ENCODE measurements at places on chromosomes 5 and 9.

DNA sequence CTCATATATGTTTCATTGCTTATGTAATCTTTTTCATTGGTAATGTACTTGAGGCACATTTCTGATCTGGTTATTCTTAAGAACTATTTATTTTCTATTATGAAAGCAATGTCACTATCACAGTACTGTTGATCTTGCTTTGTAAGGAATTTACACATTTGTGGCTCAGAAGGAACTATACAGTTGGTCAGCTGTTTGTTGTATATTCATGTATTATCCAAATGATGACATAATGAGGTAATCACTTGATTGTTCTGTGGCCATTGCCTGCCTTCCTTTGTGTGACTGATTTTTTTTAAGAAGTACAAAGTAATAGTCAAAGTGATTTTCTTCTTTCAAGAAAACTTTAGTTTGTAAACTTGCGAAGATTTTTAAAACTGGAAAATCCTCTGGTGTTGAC, 399.9 kb downstream of the TMEM161B start:
- DNase-seq, result no peak

- no peak for DNase-seq
Observed at GRCh38 chr9:108640230-108640629, 215.6 kb downstream of the ACTL7B start.

DNA sequence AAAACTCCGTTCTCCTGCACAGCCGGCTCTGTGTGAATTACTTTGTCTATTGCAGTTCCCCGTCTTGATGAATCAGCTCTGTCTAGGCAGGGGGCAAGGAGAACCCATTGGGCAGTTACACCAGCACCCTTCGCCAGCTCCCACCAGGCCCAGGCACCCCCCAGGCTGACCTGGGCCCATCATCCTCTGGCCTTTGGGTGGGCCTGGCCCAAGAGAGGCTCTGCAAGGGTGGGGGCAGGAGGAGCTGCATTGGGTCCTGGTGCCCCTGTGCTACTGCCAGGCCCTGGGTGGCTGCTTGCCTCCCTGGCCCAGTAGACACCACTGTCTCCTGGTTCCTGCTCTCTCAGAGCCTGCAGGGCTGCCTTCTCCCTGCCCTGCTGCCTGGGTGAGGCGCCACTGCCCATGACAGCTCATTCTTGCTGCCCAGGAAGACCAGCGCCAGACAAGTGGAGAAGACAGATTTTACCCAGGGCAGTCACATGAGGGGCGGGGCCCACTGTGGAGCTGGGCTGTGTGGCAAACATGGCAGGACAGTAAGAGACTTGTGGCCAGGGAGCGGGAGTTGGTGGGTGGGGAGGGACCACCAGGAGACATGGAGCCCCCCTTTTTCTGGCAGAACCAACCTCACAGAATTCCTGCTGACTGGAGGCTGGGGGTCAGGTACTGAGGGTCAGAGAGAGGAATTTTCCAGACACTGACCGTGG, 67.2 kb downstream of the MRPL36 start:
- DNase-seq, result no peak

- DNase-seq, result no peak
Observed at GRCh38 chr5:90866333-90866732, 307.7 kb downstream of the ADGRV1 start.

DNA sequence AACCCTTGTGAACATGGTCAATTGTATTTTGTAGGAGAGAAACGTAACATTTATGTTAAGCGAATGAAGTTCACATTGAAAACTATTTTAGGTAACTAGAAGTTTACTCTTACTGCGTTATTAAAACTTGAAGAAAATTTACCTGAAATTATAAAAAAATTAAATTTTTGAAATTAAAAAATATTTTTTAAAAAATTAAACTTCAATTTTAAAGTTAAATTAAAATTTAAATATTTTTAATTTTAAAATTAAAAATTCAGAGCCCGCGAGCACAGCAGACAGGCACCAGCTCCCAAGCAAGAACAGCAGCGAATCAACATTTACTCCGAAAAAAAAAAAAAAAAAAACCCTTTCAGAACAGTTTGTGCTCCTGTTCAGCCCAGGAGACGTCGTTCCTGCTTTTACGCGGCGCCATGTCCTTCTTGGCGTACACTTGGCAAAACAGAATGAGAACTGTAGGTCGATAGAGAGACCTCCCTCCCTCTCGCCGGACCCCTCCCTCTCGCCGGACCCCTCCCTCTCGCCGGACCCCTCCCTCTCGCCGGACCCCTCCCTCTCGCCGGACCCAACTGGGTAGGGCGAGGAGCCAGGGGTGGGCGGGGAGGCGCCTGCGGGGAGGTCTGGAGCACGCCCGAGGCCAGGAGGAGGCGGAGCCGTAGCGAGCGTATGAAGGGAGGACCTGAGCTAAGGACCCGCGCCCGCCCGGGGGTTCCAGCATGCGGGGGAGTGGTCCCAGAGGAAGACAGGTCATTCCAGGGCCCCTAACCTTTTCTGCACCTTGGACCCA, 235.8 kb downstream of the ROR2 start:
- no peak for DNase-seq

GRCh38 chr5:81506900-81507588, 113.1 kb upstream of the ACOT12 start:
- DNase-seq, result no peak

- no peak for DNase-seq
Observed at GRCh38 chr5:14744296-14745187, 80.0 kb downstream of the OTULIN start.
